Upper lobe of left lung (tissue), 6 donors: ENCODE measurements at places on chromosomes 12 and 14. TPM values are rescaled to one million over a fixed set of nuclear protein-coding genes. Genes with fewer than 3 reads are reported as not detected.

DNA sequence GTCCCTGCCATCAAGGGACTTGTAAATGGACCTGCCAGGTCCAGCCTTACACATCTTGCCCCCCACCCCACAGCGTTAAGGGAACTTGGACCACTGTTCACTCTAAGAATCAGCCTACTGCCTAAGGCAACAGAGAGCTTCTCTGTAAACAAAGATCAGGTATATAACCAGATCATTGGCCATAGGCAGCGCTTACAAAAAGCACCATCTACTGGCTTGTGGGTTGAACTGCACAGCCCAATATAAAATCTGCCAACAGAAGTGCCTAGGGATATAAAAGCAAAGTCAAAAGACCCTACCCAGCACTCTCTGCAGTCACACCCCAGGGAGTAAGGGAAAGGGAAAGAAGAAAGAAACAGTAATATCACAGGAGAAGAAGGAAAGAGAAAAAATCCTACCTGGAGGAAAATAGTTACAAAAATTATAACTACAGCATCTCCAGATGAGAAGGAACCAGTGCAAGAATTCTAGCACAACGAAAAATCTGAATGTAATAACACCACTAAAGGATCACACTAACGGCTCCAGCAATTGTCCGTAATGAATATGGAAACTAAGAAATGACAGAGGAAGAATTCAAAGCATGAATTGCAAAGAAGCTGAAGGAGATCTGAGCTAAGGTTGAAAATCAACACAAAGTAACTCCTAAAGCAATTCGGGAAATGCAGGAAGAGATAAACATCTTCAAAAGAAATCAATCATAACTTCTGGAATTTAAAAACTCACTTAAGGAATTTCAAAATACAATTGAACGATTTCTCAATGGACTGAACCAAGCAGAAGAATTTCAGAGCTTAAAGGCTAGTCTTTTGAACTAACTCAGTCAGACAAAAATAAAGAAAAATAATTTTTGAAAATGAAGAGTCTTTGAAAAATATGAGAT is 95.2 kb upstream of the PCED1B start:
- H3K36me3 ChIP-seq, result no peaks in the 10 kb centered on the region
- no peak for DNase-seq
- no peak overlapping the region for H3K27ac ChIP-seq

DNA sequence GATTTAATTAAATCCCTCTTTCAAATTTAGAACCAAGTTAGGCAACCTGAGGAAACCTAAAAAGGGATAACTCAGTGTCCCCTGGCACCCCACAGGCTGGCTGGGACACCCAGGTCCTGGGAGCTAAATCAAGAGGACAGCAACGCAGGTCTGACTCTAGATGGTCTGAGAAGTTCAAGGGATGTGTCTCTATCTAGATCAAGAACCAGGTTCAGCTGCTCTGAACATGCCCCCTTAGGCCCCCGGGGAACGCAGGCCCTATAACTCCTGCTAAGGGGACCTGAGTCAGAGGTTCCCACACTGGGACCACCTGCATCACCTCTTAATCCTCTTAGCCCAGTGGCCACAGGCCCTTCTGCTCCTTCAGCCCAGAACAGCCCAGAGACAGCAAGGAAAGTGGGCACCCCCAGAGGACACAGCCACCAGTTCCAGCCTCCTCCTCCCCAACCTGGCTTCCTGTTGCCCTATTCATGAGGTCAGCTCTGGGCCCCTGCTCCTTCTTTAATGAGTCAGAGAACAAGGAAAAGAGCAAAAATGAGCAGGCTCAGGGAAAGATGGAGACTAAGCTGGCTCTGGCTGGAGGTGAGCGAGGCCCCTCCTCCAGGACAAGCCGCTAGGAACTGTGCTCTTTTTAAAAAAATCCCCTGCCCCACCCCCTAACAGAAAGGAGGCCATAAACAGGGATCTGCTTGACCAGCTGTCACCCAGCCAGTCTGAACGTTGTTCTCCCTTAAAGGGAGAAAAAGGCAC is 10.8 kb downstream of the PITPNM2 start:
- no peaks in the 10 kb centered on the region for H3K27me3 ChIP-seq
- peak overlapping the region; percentile 89 for H3K27ac ChIP-seq
- H3K4me3 ChIP-seq, result no peak overlapping the region
- no peak for DNase-seq
- peaks cover 50% of the 10 kb centered on the region for H3K4me1 ChIP-seq
- no peaks in the 10 kb centered on the region for H3K36me3 ChIP-seq

- H3K4me1 ChIP-seq, result no peaks in the 10 kb centered on the region
- H3K27me3 ChIP-seq, result no peaks in the 10 kb centered on the region
- no peak overlapping the region for H3K4me3 ChIP-seq
- H3K27ac ChIP-seq, result no peak overlapping the region
- DNase-seq, result no peak
Observed at GRCh38 chr14:67569651-67570290, 30.3 kb downstream of the PIGH start.

GRCh38 chr12:56931474-56931978 is 2.7 kb downstream of the SDR9C7 start:
- no peaks in the 10 kb centered on the region for H3K27me3 ChIP-seq
- no peak overlapping the region for H3K27ac ChIP-seq
- H3K36me3 ChIP-seq, result no peaks in the 10 kb centered on the region
- no peak overlapping the region for H3K4me3 ChIP-seq

Gene IL26
- not detected for total RNA-seq

Gene FGF23
- not detected for total RNA-seq

- H3K27ac ChIP-seq, result no peak overlapping the region
- H3K4me3 ChIP-seq, result no peak overlapping the region
- H3K27me3 ChIP-seq, result no peaks in the 10 kb centered on the region
- DNase-seq, result no peak
- no peaks in the 10 kb centered on the region for H3K36me3 ChIP-seq
- no peaks in the 10 kb centered on the region for H3K4me1 ChIP-seq
Observed at GRCh38 chr12:38389614-38390013, 73.0 kb downstream of the ALG10B start.

- H3K4me1 ChIP-seq, result no peaks in the 10 kb centered on the region
- DNase-seq, result no peak
- no peak overlapping the region for H3K27ac ChIP-seq
- H3K36me3 ChIP-seq, result no peaks in the 10 kb centered on the region
- H3K4me3 ChIP-seq, result no peak overlapping the region
- H3K27me3 ChIP-seq, result no peaks in the 10 kb centered on the region
Observed at GRCh38 chr12:88781909-88782308, 201.6 kb upstream of the KITLG start.

DNA sequence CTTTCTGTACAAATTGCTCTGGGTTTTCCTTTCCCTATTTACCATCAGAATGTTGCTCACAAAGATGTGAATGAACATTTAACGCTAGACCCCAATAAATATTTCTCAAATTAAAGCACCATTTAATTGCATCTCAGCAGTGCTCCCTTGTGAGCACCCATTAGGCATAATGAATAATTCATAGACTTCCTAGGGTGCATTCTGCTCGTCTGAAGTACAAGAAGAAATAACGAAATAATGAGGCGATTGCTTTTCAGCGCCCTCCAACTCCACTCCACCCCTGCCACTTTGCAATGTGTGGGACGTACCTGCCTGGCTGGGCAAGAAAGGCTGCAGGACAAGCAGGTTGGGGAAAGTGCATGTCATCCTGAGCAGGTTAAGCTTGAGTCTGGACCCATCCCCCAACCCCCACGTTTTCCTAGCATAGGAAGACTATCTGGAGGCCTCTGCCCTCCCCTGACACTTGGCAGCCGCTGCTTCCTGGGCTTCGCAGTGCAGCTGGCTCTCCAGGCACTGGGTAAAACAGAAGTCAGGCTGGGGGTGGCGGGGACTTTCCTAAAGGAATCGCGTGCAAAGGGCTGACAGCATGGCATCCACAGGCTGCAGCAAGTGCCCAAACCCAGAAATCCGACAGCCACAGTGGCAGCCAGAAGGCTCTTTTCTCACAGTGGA is 253.7 kb downstream of the DUSP6 start:
- no peaks in the 10 kb centered on the region for H3K36me3 ChIP-seq
- H3K4me1 ChIP-seq, result no peaks in the 10 kb centered on the region

DNA sequence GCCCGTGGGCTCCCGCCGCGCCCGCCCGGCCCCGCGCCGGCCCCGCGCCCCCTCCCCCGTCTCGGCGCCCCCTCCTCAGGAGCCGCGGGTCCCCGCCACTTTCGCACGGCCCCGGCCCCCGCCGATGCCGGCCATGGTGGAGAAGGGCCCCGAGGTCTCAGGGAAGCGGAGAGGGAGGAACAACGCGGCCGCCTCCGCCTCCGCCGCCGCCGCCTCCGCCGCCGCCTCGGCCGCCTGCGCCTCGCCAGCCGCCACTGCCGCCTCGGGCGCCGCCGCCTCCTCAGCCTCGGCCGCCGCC is 263 bp downstream of the RCOR1 start:
- DNase-seq, result no peak
- H3K4me3 ChIP-seq, result peak overlapping the region; percentile 71
- H3K36me3 ChIP-seq, result no peaks in the 10 kb centered on the region
- H3K27ac ChIP-seq, result peak overlapping the region; percentile 95
- peaks cover 11% of the 10 kb centered on the region for H3K4me1 ChIP-seq

DNA sequence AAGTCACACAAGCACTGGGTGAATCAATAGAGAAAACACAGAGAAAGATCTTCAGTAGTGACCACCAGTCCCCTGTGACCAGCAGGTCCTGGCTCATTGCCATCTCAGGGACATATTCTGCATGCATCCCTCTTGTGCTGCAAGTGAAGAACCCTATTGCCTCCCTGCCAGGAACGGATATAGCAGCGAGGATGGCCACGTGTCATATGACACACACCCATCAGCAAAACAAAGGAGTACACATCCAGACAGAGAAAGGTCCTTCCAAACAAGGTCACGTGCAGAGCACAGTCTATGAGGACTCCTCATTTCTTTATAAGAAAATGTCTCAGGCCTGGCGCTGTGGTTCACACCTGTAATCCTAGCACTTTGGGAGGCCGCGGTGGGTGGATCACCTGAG is 638.4 kb downstream of the FLRT2 start:
- no peaks in the 10 kb centered on the region for H3K4me1 ChIP-seq
- H3K36me3 ChIP-seq, result no peaks in the 10 kb centered on the region
- H3K27me3 ChIP-seq, result no peaks in the 10 kb centered on the region
- no peak for DNase-seq
- no peak overlapping the region for H3K4me3 ChIP-seq
- no peak overlapping the region for H3K27ac ChIP-seq

DNA sequence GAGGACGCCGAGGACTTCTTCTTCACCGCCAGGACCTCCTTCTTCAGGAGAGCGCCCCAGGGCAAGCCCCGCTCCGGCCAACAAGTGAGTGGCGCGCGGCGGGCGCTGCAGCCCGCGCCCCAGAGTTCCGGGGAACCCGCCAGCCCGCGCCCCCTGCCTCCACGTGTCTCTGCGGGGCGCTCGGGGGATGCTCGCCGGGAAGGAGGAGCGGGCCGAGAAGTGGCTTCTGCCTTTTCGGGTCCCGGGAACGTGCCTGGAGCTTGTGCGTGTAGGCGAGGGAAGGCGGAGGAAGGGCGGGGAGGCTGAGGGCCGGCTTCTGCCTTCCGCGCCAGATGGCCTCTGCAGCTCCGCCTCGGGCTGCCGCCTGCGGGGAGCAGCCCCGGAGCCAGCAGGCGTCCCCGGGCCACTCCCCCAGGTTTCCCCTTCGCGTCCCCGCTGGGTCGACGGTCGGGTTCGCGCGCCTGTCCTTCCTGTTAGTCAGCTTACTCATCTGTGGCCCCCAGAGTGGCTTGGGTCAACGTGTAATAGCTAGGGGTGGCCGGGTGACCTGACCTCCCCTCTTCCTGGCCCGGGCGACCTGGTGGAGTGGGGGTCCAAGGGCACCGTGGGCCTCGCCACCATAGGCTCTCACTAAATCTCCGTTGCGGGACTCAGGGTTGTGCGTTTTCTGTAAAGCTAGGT is 505 bp downstream of the RASSF3 start:
- no peaks in the 10 kb centered on the region for H3K27me3 ChIP-seq
- H3K4me3 ChIP-seq, result peak overlapping the region; percentile 96
- no peaks in the 10 kb centered on the region for H3K36me3 ChIP-seq
- H3K27ac ChIP-seq, result peak overlapping the region; percentile 96
- peaks cover 26% of the 10 kb centered on the region for H3K4me1 ChIP-seq
- peak; percentile 72 for DNase-seq

DNA sequence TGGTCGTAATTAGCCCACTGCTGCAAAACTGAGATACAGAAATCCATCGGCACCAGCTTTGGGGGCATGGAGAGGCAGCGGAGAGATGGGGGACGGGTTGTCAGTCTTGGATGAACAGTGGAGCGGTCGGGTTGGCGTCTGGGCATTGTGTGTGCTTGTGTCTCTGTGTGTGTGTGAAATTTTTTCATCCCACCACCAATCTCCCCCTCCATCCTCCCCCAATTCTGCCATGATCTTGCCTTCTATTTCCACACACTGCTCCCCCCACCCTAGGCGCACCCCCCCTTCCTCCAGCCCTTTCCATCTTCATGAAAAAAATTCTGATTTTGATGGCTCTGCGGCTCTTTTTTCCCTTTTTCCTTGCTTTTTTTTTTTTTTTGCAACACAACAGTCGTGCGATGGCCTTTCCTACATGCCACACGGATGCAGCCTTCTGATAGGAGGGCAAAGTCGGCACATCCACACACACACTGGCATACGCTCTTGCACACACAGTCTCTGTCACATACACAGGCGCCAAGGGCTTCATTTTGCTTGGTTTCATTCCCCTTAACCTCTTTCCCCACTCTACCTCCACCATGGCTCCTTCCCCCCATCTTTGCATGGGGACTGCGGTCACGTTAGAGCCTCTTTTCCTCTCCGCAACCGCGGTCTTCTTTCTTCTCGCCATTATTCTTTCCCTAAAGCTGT is 3.3 kb downstream of the NRXN3 start:
- no peak for DNase-seq
- no peaks in the 10 kb centered on the region for H3K4me1 ChIP-seq
- no peak overlapping the region for H3K27ac ChIP-seq
- H3K27me3 ChIP-seq, result no peaks in the 10 kb centered on the region
- no peak overlapping the region for H3K4me3 ChIP-seq

GRCh38 chr12:68303850-68304249 is 28.3 kb downstream of the MDM1 start:
- H3K4me1 ChIP-seq, result no peaks in the 10 kb centered on the region
- no peak overlapping the region for H3K27ac ChIP-seq
- peaks cover 3% of the 10 kb centered on the region for H3K36me3 ChIP-seq
- H3K27me3 ChIP-seq, result no peaks in the 10 kb centered on the region
- H3K4me3 ChIP-seq, result no peak overlapping the region

GRCh38 chr12:81953541-81953940 is 194.4 kb upstream of the PPFIA2 start:
- H3K27ac ChIP-seq, result no peak overlapping the region
- no peaks in the 10 kb centered on the region for H3K27me3 ChIP-seq

DNA sequence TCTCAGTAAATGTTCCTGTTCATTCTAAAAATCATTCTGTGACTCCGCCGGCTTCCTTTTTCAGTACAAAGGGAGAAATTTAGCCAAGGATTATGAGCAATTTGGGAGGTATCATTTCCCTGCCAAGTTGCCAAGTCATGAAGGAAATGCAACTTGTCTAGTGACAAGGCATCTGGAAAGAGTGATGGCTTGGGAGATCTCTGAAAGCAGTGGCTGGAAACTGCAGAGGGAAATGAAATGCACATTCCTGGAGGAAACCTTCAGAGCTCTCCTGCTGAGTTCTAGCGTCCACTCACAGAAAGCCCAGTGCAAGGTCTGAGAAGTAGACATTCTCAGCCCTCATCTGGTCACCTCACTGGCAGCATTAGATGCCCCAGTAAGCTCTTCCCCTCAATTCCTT is 91.7 kb downstream of the GALC start:
- no peak for DNase-seq
- H3K27ac ChIP-seq, result no peak overlapping the region
- H3K36me3 ChIP-seq, result no peaks in the 10 kb centered on the region
- no peak overlapping the region for H3K4me3 ChIP-seq

GRCh38 chr12:94026596-94026995 is 121.8 kb upstream of the PLXNC1 start:
- H3K36me3 ChIP-seq, result no peaks in the 10 kb centered on the region
- H3K27me3 ChIP-seq, result no peaks in the 10 kb centered on the region
- H3K27ac ChIP-seq, result no peak overlapping the region
- no peaks in the 10 kb centered on the region for H3K4me1 ChIP-seq

Gene KERA
- total RNA-seq, result not detected
